ENCODE measurements at places on chromosomes 13 and 19. TPM values are rescaled to one million over a fixed set of nuclear protein-coding genes. Genes with fewer than 3 reads are reported as not detected.

The SMIM24 gene
- total RNA-seq, result not detected

The SLITRK6 gene
- total RNA-seq, result 2.3 TPM

The CEACAM21 gene
- total RNA-seq, result not detected

The CRB3 gene
- not detected for total RNA-seq

The ZNF497 gene
- 0.28 TPM for total RNA-seq

The LPAR6 gene
- 4.8 TPM for total RNA-seq

The KLK1 gene
- total RNA-seq, result not detected

The TFDP1 gene
- total RNA-seq, result 121 TPM

The SCN1B gene
- total RNA-seq, result 6.8 TPM

The ZNF726 gene
- total RNA-seq, result 1.1 TPM

The SLITRK1 gene
- total RNA-seq, result 22.0 TPM

DNA sequence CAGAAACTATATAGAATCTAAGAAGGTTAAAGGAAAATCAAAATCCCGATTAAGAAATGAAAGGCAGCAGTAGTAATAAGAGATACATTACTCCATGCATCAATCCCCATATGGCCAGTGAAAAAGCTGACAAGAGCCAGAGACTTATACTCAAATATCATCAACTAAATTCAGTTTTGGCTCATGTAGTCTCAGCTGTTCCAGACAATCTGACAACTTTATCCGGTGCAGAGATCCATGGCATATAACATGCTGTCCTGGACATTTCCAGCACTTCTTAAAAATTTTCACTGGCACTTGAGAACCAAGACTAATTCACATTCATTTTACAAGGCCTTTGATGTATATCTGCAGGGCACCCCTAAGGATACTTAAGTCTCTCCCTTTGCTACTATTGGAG, 255.7 kb upstream of the KLHL1 start:
- no peaks in the 10 kb centered on the region for H3K4me1 ChIP-seq
- no peaks in the 10 kb centered on the region for H3K36me3 ChIP-seq
- H3K27me3 ChIP-seq, result no peaks in the 10 kb centered on the region
- no peak for DNase-seq
- H3K4me3 ChIP-seq, result no peak overlapping the region

- DNase-seq, result peak; percentile 5
- peak overlapping the region; percentile 87 for H3K4me3 ChIP-seq
- H3K27me3 ChIP-seq, result no peaks in the 10 kb centered on the region
- H3K36me3 ChIP-seq, result no peaks in the 10 kb centered on the region
- peaks cover 53% of the 10 kb centered on the region for H3K4me1 ChIP-seq
These were observed 257.7 kb downstream of the SPRY2 start for GRCh38 chr13:80083081-80083852.

- H3K36me3 ChIP-seq, result no peaks in the 10 kb centered on the region
- peaks cover 7% of the 10 kb centered on the region for H3K27me3 ChIP-seq
- H3K27ac ChIP-seq, result no peak overlapping the region
- no peak for DNase-seq
- H3K4me1 ChIP-seq, result no peaks in the 10 kb centered on the region
These were observed 311.6 kb downstream of the ENOX1 start for GRCh38 chr13:43475140-43475539.

DNA sequence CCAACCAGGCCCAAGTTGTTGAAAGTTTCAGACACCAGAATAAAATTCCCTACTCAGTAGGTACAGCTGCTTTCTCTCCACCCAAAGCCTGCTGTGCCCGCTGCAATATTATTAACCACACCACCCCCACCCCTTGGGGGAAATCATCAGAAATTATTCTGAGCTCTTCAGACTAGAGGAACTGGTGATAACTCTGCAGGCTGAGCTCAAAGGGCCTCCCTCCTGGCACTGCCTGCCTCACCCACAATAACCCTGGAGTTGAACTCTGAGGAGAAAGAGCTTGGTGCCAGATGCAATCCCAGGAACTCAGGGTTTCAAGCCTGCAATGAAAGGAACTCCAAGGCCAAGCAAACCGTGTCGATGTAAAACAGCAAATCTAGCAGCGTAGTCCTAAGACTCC, 381.7 kb upstream of the ZNF507 start:
- H3K4me1 ChIP-seq, result no peaks in the 10 kb centered on the region
- no peak overlapping the region for H3K27ac ChIP-seq
- peaks cover 2% of the 10 kb centered on the region for H3K27me3 ChIP-seq
- DNase-seq, result no peak
- no peak overlapping the region for H3K4me3 ChIP-seq
- H3K36me3 ChIP-seq, result no peaks in the 10 kb centered on the region

DNA sequence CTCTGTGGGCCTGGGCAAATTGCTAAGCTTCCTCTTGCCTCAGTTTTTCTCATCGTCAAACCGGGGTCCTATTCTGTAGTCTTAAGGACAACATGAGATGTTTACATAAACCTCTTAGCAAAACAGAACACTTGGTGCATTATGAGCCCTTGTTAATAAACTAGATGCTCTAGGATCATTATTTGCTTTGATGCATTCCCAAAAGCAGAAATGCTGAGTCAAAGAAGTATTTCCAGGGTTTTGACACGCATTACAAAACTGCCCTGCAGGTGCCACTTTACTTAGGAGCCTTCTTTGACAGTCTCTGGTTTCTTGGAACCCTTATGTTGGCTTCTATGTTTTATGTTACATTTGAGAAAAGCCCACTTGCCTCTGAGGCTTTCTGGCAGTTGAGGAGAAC, 12.1 kb downstream of the AKAP11 start:
- no peak overlapping the region for H3K4me3 ChIP-seq
- DNase-seq, result no peak

GRCh38 chr13:112635323-112635722, 47.4 kb upstream of the TUBGCP3 start:
- H3K4me3 ChIP-seq, result no peak overlapping the region
- no peak for DNase-seq
- no peaks in the 10 kb centered on the region for H3K4me1 ChIP-seq

DNA sequence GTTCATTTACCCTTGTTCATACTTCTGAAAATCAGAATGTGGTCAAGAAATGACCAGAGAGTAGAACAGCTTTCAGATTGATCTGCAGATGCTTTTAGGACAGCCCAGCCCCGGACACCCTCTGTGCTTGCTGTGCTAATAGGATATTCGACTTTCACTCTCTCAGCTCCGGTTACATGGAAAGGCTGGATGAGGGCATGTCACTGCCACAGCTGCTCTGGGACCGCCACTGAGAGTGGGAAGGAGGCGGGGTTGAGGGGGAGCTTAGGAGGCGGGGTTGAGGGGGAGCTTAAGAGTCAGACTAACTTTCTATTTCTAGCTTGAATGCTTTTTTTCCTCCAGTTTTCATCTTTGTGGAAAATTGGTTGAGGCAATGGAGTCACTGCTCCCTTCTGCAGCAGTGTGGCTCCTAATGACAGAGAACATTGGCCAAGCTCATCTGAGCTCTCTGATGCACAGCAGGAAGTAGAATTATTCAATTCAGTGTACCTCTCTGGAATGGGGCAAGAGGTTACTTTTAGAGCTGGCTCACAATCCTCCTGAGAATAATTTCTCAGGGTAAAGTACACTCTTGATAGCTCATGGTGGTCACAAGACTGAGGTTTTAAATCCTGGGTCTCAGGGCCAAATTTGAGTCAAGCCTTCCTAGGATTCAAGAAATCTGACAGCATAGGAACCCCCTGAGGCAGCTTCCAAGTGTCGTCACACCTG, 74.6 kb upstream of the NPAS1 start:
- DNase-seq, result peak; percentile 55
- H3K4me1 ChIP-seq, result peaks cover 38% of the 10 kb centered on the region
- H3K27ac ChIP-seq, result peak overlapping the region; percentile 85

DNA sequence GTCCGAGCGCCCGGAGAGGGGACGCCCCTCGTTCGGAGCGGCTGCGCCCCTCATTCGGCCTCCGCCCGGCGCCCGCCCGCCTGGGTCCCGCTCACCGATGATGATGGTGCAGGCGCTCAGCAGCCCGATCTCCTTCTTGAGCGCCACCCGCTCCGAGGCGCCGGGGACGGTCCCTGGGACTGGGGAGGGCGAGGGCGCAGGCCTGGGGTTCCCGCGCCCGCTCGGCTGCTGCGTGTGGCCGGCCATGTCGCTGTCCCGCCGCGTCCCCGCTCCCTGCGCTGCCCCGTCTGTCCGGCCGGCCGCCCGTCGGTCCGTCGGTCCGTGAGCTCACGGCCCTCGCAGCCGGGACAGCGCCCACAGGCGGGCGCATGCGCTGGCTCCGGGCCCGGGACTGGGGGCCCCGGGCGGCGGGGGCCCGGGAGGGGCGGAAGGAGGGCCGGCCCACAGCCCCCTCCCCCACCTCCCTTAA, at the start of gene SLC7A10:
TSS of gene SLC7A10 (minus strand) at position 393 of the 469 bp plus-strand sequence. CDS start at position 246, 147 bp downstream.
- peaks cover 29% of the 10 kb centered on the region for H3K27me3 ChIP-seq
- peaks cover 15% of the 10 kb centered on the region for H3K36me3 ChIP-seq
- H3K4me1 ChIP-seq, result no peaks in the 10 kb centered on the region
- H3K4me3 ChIP-seq, result no peak within 1 kb of the TSS

DNA sequence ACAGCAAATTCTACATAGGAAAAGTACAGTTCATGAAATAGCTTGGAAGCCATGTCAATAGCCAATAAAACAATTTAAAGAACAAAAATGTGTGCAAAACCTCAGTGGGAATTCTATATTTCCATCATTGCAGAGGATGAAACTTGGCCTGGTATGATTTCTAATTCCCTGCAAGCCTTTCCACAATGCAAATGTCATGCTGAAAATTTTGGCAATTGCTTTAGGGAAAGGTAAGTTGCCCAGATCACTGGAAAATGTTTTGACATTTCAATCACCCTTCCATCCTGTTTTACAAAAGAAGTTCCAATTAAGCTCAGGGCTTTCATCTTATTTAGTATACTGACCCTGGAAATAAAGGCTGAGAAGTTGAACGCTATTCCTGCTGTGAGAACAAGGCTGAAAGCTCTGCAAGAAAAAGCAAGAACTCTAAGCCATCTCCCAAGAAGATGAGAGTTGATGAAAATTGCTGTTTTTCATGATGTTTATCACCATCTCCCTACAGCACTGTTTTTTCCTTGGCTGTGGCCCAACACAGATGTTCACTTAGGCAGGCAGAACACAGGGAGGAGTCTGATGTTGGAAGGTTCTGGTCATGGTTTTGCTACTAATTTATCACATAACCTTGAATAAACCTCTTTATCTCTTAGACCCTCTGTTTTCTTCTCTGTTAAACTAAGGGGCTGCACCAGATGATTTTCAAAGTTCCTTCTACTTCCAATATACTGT, 263.7 kb downstream of the KCTD12 start:
- DNase-seq, result no peak
- peaks cover 2% of the 10 kb centered on the region for H3K27me3 ChIP-seq
- H3K27ac ChIP-seq, result no peak overlapping the region
- no peaks in the 10 kb centered on the region for H3K36me3 ChIP-seq

DNA sequence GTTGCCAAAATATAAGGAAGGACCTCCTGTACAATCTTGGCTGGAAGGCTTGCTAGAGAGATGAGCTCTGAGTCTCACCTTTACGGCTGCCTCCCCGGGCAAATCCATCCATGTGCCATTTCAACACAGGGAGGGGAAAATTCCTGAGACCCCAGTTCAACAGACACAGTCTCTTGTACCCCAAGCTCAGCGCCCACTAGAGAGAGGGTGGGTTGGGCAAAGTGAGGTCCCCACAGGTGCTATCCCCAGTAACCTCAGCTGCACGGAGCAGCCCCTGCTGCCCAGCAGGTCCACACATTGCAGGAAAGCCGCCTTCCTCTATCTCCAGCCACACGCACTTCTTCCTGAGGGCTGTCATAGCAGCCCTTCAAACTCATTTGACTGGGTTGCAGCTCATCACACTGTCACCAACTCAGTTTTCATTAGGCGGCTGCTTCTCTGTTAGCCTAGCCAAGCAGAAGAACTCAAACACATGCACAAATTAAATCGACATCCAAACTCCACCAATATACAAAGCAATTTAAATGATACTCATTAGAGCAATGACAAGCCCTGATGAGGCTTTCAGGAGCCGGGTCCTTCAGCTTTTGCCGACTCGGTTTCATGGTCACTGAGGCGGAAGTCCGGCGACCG, 80.4 kb downstream of the TSHZ3 start:
- no peak for DNase-seq
- no peak overlapping the region for H3K27ac ChIP-seq
- H3K4me3 ChIP-seq, result no peak overlapping the region
- H3K27me3 ChIP-seq, result no peaks in the 10 kb centered on the region
- peaks cover 16% of the 10 kb centered on the region for H3K36me3 ChIP-seq

DNA sequence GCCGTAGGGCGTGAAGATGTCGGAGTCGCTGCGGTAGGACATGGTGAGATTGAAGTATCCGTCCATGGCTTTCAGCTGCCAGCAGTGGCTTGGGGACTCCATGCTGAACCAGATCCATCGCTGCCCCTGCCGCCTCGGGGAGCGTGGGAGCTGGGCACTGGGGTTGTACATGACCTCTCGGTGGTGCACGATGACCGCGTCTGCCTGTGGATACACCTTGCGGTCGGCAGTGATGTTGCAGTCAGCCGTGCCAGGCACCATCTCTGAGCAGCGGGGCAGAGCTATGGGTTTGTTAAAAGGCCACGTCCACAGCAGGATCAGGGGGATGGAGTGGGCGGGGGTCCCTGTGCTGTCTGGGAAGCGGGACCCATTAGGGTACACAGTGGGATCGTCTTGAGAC, 7.4 kb downstream of the FUT6 start:
- H3K27ac ChIP-seq, result no peak overlapping the region
- no peak overlapping the region for H3K4me3 ChIP-seq
- no peak for DNase-seq
- peaks cover 3% of the 10 kb centered on the region for H3K36me3 ChIP-seq
- no peaks in the 10 kb centered on the region for H3K4me1 ChIP-seq

- no peak overlapping the region for H3K4me3 ChIP-seq
- peak; percentile 57 for DNase-seq
- peaks cover 42% of the 10 kb centered on the region for H3K27me3 ChIP-seq
- no peak overlapping the region for H3K27ac ChIP-seq
- H3K36me3 ChIP-seq, result no peaks in the 10 kb centered on the region
- no peaks in the 10 kb centered on the region for H3K4me1 ChIP-seq
These were observed 4.5 kb upstream of the SHISA7 start for GRCh38 chr19:55447421-55448174.

DNA sequence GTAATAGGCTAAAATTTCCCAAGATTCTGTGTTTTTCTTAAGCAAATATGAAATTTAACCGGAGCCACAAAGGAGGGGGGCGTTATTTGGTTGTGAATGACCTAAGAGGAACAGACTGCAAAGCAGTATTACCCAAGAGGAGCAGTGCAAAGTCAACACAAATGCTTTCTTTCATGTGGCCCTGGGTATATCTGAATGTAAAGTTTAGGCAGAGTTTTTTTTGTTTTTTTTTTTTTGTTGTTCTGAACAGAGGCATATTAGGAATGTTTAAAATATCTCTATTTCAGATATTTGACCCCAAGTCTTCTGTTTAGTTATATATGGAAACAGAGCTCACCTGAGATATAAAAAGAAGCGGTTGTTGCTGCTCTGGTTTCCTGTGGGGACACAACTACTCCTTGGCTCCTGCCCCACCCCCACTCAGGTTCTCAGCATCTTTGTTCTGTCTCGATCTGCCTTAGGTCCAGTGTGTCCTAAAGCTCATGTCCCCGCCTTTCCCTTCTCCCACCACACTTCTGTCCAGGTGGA, 220.7 kb downstream of the RFC3 start:
- H3K27me3 ChIP-seq, result peaks cover 1% of the 10 kb centered on the region
- DNase-seq, result no peak
- H3K4me1 ChIP-seq, result peaks cover 59% of the 10 kb centered on the region
- H3K27ac ChIP-seq, result no peak overlapping the region
- peaks cover 12% of the 10 kb centered on the region for H3K36me3 ChIP-seq
- H3K4me3 ChIP-seq, result no peak overlapping the region
